Memory B cell (primary cell): ENCODE measurements at places on chromosomes 4 and X.

DNA sequence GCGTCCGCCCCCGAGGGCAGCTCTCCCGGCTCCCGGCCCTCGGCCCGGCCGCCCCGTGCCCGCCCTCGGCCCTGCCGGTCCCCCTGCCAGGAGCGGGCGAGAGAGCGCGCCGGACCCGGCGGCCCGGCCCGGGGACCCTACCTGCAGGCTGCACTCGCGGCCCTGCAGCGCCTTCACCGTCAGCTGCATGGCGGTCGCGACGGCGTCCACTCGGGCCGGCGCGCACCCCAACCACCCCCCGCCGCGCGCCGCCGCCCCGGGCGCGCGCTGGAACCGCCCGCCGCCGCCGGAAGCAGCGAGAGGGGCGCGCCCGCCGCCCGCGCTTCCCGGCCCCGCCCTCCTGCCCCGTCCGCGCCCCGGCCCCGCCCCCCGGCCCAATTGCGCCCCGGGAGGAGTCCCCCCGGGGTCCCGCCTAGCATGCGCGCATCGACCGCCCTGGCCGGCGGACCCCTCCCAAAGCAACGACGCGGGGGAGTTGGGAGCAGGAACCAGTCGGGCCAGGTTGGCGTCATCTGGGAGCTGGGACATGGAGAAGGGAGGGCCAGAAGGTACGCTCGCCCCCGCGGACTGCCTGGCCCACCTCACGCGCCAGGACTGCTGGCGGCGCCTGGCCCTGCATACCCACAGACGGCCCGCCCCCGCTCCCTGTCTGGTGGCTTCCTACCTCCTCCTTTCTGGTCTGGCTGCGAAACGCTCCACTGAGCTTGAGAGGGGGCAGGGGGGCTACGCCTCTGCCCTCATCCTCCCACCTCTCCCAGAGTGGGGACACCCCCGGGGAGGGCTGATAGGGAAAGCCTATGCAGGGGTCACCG lies at the start of gene UBL4A:
Gene UBL4A, minus strand, starts transcription at position 220 of the 812 bp plus-strand sequence. Its CDS starts 31 bp downstream, at position 189.
- H3K4me3 ChIP-seq: peak within 1 kb of the TSS; percentile 77
- H3K27me3 ChIP-seq: no peaks in the 10 kb centered on the region
- H3K4me1 ChIP-seq: peaks cover 16% of the 10 kb centered on the region
- peaks cover 4% of the 10 kb centered on the region for H3K36me3 ChIP-seq
- H3K27ac ChIP-seq: peak within 1 kb of the TSS; percentile 67
- DNase-seq: peak; percentile 56

DNA sequence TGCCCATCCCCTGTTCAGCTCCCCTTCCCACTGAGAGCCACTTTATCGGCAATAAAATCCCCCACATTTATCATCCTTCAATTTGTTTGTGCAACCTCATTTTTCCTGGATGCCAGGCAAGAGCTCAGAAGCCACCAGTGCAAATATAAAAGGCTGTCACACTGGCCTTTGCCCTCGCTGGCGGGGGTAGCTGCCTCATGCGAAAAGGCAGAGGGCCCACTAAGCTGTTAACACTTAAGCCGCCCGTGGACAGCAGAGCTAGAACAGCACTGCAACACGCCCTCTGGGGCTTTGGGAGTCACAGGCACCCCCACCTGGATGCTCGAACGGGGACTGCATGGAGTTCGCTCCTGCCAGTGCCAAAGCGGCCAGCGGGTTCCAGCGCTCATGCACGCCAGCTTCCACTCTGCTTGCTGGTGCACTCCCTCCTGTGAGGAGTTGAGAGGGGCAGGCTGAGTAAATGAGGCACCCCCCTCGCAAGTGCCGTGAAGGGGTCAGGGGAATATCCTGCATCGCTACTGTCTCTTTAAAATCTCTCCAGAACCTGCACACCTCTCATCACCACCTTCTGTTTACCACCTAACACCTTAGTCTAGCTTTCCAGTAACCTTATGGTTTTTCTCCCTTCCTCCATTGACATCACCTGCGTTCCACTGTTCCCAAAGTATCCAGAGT lies 99.5 kb downstream of the SORBS2 start:
- H3K4me1 ChIP-seq: peaks cover 4% of the 10 kb centered on the region
- DNase-seq: no peak
- H3K27ac ChIP-seq: no peak overlapping the region
- no peaks in the 10 kb centered on the region for H3K36me3 ChIP-seq
- H3K27me3 ChIP-seq: peaks cover 15% of the 10 kb centered on the region

- H3K4me3 ChIP-seq: no peak overlapping the region
- H3K27me3 ChIP-seq: no peaks in the 10 kb centered on the region
- H3K27ac ChIP-seq: no peak overlapping the region
- no peaks in the 10 kb centered on the region for H3K36me3 ChIP-seq
- no peaks in the 10 kb centered on the region for H3K4me1 ChIP-seq
Measured at GRCh38 chr4:61296144-61296543, 96.0 kb downstream of the ADGRL3 start.

DNA sequence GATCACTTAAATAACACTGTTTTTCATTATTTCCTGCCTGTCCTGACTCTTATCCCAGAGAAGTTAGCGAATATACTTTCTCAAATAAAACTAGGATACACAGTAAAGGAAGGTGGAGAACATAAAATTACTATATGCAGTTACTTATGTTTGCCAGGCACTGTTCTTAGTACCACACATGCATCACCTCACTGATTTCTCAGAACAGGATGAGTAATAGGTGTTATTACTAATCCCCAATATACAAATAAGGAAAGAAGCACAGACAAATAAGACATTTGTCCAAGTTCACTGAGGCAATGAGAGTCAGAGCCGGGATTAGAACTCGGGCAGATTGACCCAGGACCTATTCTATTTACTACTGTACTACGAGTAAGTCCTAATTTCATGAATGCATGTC lies 91.7 kb downstream of the CORIN start:
- H3K36me3 ChIP-seq: no peaks in the 10 kb centered on the region
- peaks cover 3% of the 10 kb centered on the region for H3K27me3 ChIP-seq
- no peaks in the 10 kb centered on the region for H3K4me1 ChIP-seq
- H3K27ac ChIP-seq: no peak overlapping the region

- no peak overlapping the region for H3K27ac ChIP-seq
- H3K4me3 ChIP-seq: no peak overlapping the region
- DNase-seq: no peak
- H3K4me1 ChIP-seq: no peaks in the 10 kb centered on the region
- H3K27me3 ChIP-seq: no peaks in the 10 kb centered on the region
Measured at GRCh38 chr4:19936476-19936875, 315.2 kb upstream of the SLIT2 start.

DNA sequence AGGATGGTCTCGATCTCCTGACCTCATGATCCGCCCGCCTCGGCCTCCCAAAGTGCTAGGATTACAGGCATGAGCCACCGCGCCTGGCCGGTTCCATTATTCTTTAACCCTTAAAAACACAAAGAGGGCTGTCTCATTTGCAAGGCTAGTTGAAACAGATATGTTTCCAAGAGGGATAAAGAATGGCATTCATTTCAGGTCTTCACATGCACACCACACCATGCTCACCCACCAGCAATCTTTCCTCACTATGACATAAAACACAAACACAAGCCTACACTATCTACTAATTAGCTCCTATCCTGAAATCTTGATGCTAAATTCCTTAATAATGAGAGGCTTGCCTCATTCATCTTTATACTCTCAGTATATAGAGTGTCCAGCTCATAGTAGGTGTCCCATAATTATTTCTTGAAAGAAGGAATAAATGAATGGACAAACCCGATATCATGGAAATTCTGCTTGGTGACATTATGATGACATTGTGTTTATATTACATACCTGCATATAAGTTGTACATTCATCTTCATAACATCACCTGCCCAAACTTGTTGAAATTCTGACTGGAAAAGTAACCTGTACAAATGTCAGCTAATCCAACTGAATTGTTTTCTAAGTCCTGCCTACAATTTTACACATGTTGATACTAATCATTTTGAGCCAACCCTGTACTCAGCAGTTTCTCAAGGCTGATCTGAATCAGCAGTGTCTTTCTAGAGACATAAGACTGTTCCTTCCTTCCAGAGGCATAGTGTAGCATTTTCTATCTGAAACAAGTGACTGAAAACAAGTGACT lies 408.5 kb downstream of the KLHL13 start:
- H3K36me3 ChIP-seq: no peaks in the 10 kb centered on the region
- H3K4me3 ChIP-seq: no peak overlapping the region
- H3K27ac ChIP-seq: no peak overlapping the region
- no peak for DNase-seq

DNA sequence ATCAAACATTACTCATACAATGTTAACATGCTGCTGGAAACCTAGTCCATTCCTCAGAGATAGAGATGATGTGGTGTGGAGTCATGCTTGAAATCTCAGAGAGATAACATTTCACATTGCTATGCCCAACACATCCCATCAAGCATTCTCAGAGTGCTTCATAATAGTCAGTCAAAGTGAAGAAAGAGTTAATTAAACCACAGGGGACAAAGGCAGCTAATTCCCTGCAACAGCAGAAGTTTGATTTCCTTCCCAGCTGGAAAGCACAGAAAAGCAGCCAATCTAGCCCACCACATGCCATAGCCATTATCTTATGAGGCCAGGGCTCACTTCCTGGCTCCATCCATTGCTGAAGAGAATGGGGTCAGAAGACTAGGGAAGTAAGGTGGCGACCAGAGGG lies 8.9 kb downstream of the KDR start:
- peaks cover 4% of the 10 kb centered on the region for H3K27me3 ChIP-seq
- H3K4me1 ChIP-seq: no peaks in the 10 kb centered on the region
- no peak overlapping the region for H3K27ac ChIP-seq
- H3K36me3 ChIP-seq: no peaks in the 10 kb centered on the region

GRCh38 chr4:80594701-80595100 lies 259.2 kb downstream of the CFAP299 start:
- H3K27ac ChIP-seq: no peak overlapping the region
- no peaks in the 10 kb centered on the region for H3K27me3 ChIP-seq
- no peaks in the 10 kb centered on the region for H3K36me3 ChIP-seq
- DNase-seq: no peak

DNA sequence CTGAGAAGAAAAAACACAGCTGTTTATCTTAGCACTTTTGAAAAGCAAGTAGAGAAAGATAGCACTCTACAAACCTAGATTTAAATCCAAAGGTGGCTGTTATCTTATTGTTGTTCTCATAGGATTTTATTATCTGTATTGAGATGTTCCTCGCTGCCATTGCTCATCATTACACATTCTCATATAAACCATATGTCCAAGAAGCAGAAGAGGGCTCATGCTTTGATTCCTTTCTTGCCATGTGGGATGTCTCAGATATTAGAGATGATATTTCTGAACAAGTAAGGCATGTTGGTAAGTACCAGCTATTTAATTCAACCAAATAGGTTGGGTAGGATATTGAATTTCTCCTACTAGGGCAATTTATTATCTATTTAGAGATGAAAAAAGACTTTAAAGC lies 16.4 kb downstream of the TMEM184C start:
- no peaks in the 10 kb centered on the region for H3K27me3 ChIP-seq
- no peak overlapping the region for H3K27ac ChIP-seq
- peaks cover 39% of the 10 kb centered on the region for H3K36me3 ChIP-seq
- H3K4me1 ChIP-seq: peaks cover 2% of the 10 kb centered on the region

DNA sequence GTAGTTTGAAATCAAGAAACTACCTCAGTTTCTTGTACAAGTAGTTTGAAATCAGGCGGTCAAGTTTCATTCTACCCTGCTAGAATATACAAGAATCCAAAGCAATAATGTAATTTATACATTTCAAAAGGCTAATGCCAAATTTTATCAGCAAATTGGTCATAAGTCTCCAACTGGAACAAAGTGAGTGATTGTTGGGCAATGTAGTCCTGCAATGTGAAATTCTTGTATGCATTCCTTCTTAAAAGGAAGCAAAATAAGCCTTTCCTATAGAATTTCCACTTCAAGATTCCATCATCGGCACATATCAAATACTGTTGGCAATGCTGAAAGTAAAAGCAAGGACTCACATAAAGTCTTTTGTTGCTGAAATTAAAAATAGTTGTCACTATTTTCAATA lies 334.9 kb downstream of the IL1RAPL1 start:
- no peak overlapping the region for H3K27ac ChIP-seq
- no peak for DNase-seq
- no peaks in the 10 kb centered on the region for H3K27me3 ChIP-seq
- H3K4me3 ChIP-seq: no peak overlapping the region

DNA sequence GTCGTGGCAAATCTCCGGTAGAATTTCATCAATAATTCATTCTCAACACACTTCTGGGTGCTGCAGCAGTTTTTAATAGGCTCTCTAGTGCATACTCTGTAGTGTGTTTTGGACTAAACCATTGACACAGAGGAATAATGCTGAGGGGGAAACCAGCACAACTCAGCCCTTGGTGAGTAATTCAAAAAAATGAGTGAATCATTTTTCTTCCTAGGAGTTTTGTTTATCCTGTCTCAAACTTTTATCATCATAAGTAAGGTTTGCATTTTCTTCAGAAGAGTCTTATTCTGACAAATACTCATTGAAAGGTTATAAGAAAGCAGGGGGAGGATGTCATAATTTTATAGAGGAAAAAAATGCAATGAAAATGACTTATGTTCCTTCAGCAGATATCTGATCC lies 2542.7 kb downstream of the PCDH7 start:
- no peak for DNase-seq
- H3K4me1 ChIP-seq: no peaks in the 10 kb centered on the region
- H3K4me3 ChIP-seq: no peak overlapping the region

DNA sequence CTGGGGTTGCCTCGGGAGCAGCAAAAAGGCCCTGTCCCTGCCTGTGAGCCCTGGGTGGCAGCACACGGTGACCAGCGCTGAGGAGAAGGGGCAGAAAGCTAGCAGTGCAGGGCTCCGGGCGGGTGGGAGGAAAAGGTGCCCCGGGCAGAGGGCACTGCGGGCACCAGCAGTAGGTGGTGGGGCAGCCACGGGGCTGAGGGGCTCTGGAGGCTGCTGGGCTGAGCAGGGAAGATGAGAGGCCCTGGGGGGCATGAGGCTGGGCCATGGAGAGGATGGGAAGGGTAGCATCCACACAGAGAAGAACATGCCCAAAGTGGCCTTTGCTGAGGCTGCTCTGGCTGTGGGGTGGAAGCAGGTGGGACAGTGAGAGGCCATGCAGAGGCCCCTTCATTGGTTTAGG lies 67.5 kb upstream of the NKX1-1 start:
- DNase-seq: no peak
- peaks cover 3% of the 10 kb centered on the region for H3K36me3 ChIP-seq
- H3K4me1 ChIP-seq: no peaks in the 10 kb centered on the region
- no peak overlapping the region for H3K4me3 ChIP-seq

GRCh38 chrX:132375941-132376340 lies 112.9 kb downstream of the MBNL3 start:
- H3K36me3 ChIP-seq: peaks cover 2% of the 10 kb centered on the region
- DNase-seq: no peak
- no peaks in the 10 kb centered on the region for H3K27me3 ChIP-seq
- no peak overlapping the region for H3K4me3 ChIP-seq
- no peaks in the 10 kb centered on the region for H3K4me1 ChIP-seq
- no peak overlapping the region for H3K27ac ChIP-seq
